NCI-H460 (cell line): ENCODE measurements at places on chromosomes 2 and 18. TPM values are rescaled to one million over a fixed set of nuclear protein-coding genes. Genes with fewer than 3 reads are reported as not detected.

HTR2B gene
- not detected in 2 replicates for total RNA-seq

RASGRP3 gene
- total RNA-seq = not detected in 2 replicates

ARHGAP15 gene
- 0.17 TPM in 1 of 2 replicates, not detected in the other for total RNA-seq

MREG gene
- total RNA-seq = 3.4 and 4.1 TPM in 2 replicates

MC4R gene
- not detected in 2 replicates for total RNA-seq

NGEF gene
- total RNA-seq = 3.2 and 3.4 TPM in 2 replicates

TNS1 gene
- not detected in 2 replicates for total RNA-seq

NFE2L2 gene
- total RNA-seq = 96.5 and 97.3 TPM in 2 replicates

UGT1A4 gene
- 0.20 TPM in 1 of 2 replicates, not detected in the other for total RNA-seq

ANKAR gene
- total RNA-seq = 7.8 and 15.0 TPM in 2 replicates

GRCh38 chr2:237254369-237254861 is 159.5 kb downstream of the COL6A3 start:
- DNase-seq = no peak

GRCh38 chr2:125634662-125635061 is 1021.3 kb upstream of the GYPC start:
- DNase-seq = no peak

GRCh38 chr2:224286923-224287322 is 115.0 kb downstream of the FAM124B start:
- peak; percentile 12 for DNase-seq

- no peak for DNase-seq
Measured at GRCh38 chr2:146267093-146267492, 1577.7 kb upstream of the ACVR2A start.

DNA sequence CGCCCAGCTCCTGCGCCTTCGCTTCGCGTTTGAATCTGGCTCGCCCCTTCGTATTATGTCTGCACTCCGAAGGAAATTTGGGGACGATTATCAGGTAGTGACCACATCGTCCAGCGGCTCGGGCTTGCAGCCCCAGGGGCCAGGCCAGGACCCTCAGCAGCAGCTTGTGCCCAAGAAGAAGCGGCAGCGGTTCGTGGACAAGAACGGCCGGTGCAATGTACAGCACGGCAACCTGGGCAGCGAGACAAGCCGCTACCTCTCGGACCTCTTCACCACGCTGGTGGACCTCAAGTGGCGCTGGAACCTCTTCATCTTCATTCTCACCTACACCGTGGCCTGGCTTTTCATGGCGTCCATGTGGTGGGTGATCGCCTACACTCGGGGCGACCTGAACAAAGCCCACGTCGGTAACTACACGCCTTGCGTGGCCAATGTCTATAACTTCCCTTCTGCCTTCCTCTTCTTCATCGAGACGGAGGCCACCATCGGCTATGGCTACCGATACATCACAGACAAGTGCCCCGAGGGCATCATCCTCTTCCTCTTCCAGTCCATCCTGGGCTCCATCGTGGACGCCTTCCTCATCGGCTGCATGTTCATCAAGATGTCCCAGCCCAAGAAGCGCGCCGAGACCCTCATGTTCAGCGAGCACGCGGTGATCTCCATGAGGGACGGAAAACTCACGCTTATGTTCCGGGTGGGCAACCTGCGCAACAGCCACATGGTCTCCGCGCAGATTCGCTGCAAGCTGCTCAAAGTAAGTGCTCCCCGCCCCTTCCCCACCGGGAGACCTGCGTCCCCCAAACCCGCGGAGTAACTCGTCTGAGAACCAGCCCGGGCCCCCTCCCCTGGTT is 453 bp downstream of the KCNJ3 start:
- no peak for DNase-seq

GRCh38 chr18:75727456-75727855 is 300.0 kb upstream of the SMIM21 start:
- DNase-seq = no peak

DNA sequence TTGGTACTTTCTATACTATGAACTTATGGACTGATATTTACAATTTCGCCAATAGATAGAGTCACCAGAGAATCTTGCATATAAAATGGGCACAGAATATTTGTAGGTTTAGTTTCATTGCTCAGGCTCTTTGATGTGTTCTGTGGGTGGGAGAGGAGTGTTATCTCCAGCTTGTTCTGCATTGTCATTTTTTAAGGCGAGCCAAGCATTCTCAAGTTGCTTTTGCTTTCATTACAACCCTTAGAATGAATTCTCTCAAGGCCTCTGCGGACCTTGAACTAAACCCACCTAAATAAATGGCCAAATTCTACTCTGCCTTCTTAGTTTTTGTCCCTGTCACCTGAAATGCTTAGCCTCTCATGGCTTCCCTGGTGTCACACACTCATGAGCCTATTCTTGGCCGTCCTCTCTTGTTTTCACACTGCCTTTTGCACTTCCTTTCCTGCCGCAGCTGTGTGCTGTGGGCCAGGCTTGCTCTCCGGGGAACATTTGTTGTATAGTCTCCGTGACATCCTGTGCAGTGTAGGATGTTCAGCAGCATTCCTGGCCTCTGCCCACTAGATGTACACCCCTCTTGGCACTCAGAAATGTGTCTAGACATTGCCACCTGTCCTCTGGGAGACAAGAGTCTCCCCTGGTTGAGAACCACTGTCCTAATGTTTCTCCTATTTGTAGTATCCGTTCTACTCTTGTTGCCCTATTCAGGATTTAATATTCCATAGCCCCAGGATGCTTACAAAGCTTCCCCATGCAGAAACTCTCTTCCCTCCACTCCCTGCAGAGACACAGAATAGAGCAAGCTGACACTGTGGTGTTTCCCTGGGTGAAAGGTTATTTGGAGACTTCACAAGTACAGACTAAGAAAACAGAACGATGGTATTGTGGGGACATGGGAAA is 255.6 kb downstream of the PTPRM start:
- no peak for DNase-seq

GRCh38 chr18:74945774-74946545 is 263.0 kb downstream of the PTGR3 start:
- DNase-seq = no peak

- no peak for DNase-seq
Measured at GRCh38 chr2:18154259-18154658, 275.8 kb downstream of the KCNS3 start.

GRCh38 chr18:37298816-37299215 is 266.8 kb downstream of the CELF4 start:
- DNase-seq = no peak

- DNase-seq = no peak
Measured at GRCh38 chr2:96491860-96492497, 13.2 kb downstream of the NEURL3 start.

DNA sequence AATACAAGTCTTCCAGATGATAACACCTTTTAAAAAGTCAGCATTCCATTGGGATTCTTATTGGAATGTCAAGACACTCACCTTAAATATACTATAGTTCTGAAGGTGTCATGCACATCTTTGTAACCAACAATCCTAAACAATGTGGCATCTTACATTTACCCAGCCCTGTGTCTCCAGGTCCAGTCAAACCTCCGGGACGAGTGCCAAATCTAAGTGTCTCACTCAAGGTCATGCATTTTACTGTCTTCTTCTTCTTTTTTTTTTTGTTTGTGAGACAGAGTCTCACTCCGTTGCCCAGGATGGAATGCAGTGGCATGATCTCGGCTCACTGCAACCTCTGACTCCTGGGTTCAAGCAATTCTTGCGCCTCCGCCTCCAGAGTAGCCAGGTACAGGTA is 206.9 kb upstream of the FAM98A start:
- DNase-seq = no peak

- no peak for DNase-seq
Measured at GRCh38 chr2:147374423-147374811, 470.4 kb upstream of the ACVR2A start.

DNA sequence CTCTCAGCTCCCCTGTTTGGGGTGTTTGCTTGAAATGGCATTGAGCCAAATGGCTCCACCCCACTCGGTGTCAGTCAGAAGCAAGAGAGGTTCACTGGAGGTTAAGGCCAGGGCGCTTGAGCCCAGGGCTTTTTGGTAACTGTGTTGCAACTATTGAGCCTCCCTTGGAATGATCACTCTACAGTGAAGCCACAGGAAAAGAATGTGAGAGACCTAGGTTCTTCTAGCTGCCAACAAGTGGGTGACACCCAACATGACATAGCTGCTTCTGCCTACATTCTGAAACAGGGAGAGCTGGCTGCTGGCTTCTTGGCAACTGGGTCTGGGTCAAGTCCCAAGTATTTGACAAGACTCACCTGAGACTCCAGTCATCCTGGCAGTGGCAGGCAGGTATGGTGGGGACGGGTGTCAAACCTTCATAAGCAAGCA is 7.1 kb upstream of the GRHL1 start:
- no peak for DNase-seq

- DNase-seq = peak; percentile 69
Measured at GRCh38 chr2:76197842-76198448, 487.2 kb upstream of the GCFC2 start.

DNA sequence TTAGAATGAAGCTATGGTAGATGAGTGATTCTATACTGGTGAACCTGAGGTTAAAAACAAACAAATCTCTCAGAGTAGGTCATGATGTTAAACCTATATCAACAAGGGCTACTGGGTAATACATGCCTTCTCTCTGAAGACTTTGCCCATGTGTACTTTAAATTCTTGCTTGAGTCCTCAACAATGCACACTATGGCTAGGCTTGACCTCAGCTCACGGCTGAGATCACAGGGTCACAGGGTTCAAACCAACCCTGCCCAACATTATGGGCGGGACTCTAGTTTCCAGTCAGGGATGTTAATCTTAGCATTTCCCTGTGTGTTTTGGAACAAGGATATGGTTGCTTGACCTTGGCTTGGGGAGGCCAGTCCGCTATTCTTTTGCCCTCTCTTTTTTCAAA is 7.7 kb downstream of the CD28 start:
- DNase-seq = no peak

- DNase-seq = no peak
Measured at GRCh38 chr2:72999729-73000725, 71.5 kb downstream of the SFXN5 start.

- DNase-seq = no peak
Measured at GRCh38 chr2:30800159-30800558, 7.1 kb downstream of the CAPN13 start.

DNA sequence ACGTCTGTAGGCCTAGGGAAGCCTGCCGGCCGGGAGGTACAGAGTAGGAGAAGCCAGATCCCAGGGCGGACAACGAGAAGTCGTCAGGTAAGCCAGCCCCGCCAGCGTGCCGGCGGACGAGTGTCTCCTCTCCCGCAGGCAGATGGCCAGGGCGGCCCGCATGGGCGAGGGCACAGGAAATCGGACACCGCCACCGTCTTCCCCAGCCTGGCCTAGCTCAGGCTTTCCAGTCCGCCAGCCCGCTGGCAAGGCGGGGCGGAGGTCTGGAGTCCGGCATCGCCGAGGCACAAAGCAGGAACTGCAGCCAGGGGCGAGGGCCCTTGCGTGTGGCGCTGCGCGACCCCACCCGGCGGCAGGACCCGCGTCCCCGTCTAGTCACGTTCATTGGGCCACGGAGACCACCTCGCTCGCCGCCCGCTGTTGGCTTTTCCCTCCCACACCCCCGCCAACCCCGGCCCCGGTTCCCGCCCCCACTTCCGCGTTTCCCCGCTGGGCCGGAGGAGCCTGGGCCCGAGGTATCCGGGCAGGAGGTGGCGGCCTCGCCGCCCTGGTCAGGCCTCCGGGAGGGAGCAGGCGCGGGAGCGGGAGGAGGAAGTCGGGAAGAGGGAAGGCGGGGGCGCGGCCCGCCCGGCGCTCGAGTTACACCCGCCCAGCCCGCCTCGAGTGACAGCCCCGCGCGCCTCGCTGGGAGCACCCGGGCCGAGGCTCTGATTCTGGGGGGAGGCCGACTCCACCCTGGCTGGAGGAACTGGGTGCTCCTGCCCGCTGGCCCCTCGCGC is at the start of gene GPD2:
Gene GPD2 (plus strand): TSS at position 662 of the 779 bp plus-strand sequence. CDS start 39,727 bp downstream, outside the sequence.
- DNase-seq = peak; percentile 84

GRCh38 chr2:237980751-237981150 is 13.9 kb downstream of the UBE2F start:
- DNase-seq = no peak

DNA sequence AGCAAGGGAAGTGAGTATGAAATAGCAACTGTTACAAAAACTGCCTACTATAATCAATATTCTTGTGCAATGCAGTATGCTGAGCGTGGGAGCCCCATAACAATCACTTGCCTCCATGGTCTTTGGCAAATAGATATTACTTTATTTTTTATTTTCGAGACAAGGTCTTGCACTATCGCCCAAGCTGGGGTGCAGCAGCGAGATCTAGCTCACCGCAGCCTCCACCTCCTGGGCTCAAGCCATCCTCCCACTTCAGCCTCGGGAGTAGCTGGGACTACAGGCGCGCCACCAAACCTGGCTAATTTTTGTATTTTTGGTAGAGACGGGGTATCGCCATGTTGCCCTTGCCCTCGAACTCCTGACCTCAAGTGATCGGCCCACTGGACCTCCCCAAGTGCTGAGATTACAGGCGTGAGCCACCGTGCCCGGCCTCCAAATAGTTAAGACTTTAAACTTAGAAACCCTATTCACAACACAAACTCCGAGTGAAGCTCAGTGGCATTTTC is 1.2 kb upstream of the CCNT2 start:
- DNase-seq = no peak
